ENCODE measurements at places on chromosomes 7 and 10.

GRCh38 chr7:42448901-42449300 lies 211.9 kb upstream of the GLI3 start:
- no peak for DNase-seq

- DNase-seq, result no peak
Observed at GRCh38 chr10:94225589-94225988, 137.2 kb downstream of the NOC3L start.

DNA sequence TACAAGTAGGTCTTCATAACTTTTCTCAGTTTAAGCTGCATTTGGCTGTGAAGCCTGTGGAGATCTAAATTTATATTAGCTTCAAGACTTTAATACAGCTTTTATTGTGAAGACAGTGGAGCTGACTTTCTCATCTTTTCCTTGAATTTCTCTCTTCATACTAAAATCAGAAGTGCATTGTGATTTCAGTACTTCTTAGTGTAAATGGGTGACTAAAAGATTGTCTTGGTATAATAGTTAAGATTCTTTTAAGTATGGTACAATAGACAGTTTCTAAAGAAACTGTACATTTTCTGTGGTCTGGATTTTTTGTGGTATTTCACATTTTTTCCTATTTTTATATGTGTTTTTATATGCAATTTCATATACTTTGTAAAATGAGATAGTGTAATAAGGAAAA lies 21.0 kb upstream of the DDX21 start:
- no peak for DNase-seq

DNA sequence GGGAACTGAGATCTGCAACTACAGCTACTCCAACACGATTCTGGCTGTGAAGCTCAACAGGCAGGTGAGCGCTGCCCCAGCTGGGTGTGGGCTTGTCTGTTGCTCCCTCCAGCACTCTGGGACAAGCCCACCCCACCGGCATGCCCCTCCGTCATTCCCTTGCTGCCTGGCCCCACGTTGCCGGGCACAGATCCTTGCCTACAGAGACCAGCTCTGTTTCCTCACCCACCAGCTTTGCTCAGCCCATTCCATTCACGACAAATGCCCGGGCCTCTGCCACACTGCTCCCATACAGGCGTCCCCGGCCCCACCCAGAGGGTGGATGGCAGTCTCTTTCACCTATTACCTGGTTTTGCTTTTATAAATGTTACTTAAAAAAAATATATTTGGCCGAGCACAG lies 24.6 kb downstream of the WIPI2 start:
- DNase-seq, result no peak

DNA sequence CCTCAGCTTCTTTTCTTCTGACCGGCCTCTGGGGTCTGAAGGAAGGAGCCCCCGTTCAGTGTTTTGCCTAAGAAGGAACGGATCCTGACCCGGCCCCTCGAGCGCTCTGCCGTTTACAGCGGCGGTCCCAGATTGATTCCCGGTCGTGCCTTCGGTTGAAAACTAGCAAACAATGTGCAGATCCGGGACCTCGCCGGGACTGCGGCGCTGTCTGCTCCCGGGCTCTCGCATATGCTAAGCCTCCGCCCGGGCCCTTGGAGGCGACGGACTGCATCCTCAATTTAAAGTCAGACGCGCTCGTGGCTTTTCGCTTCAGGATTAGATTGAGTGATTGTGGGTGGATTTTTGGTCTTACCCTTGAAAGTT lies 559 bp downstream of the DBF4 start:
- DNase-seq, result no peak

GRCh38 chr7:138603549-138604318 lies 97.4 kb downstream of the SVOPL start:
- DNase-seq, result no peak

- no peak for DNase-seq
Observed at GRCh38 chr10:5440206-5440605, 27.8 kb downstream of the NET1 start.

GRCh38 chr7:10707519-10707918 lies 266.2 kb upstream of the PHF14 start:
- no peak for DNase-seq

GRCh38 chr10:13587391-13587790 lies 626 bp downstream of the PRPF18 start:
- no peak for DNase-seq

- no peak for DNase-seq
Observed at GRCh38 chr7:98594787-98595186, 22.3 kb upstream of the NPTX2 start.

DNA sequence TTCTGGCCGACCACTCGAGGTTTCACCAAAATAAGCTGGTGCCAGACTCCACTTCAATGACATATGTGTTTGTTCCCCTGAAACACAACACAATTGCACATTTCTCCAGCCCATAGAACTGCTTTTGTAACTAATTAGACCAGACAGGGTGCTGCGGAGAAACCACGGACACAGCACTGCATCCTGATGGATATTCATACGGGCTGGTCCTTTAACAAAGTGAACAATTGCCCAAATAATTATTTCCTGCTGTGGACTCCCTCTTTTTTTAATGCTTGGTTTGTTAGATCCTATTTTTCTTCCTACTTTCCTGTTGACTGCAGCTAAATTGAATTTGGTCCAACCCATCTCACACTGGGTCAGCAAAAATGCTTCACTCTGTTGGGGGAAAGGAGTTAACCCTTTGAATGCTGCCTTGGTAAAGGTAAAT lies 198.6 kb upstream of the BMPER start:
- DNase-seq, result no peak

DNA sequence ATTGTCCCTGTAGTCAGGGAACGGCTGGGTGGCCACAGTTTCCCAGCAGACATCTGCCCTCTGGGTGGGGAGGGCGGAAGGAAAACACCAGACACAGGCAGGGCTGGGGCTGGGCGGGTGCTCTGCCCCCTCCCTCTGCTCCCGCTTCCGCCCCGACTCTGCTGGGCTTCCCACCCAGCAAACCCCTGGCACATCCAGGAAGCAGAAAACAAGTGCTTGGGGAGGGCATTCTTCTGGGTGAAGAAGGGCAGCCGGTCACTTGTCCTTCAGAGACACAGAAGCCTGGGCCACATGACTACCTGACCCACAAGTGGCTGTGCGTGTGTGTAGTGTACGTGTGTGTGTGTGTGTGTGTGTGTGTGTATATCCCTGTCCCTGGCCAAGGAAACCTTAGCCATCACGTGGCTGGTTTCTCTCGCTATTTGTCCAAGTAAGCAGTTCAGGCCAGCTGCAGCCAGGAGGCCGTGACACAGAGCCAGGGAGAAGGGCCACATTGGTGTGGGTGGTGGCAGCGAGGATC lies 77.9 kb downstream of the ZMIZ1 start:
- no peak for DNase-seq

DNA sequence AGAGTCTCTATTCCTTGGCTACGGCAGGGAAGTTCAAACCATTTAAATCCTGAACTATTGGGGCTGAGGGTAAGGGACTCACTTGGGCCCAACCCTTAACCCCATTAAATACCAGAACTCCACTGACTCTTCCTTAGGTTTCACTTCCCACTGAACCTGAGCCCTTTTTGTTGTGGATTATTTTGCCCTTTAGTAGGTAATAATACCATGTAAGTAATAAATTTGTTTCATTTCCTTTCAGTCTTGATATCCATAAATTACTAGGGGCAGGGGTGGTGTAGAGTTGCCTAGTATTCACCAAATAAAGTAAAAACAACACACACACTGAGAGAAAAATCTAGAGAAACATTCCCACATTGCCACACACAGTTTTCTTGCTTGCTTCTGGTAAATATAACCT lies 352.0 kb downstream of the PCDH15 start:
- no peak for DNase-seq

DNA sequence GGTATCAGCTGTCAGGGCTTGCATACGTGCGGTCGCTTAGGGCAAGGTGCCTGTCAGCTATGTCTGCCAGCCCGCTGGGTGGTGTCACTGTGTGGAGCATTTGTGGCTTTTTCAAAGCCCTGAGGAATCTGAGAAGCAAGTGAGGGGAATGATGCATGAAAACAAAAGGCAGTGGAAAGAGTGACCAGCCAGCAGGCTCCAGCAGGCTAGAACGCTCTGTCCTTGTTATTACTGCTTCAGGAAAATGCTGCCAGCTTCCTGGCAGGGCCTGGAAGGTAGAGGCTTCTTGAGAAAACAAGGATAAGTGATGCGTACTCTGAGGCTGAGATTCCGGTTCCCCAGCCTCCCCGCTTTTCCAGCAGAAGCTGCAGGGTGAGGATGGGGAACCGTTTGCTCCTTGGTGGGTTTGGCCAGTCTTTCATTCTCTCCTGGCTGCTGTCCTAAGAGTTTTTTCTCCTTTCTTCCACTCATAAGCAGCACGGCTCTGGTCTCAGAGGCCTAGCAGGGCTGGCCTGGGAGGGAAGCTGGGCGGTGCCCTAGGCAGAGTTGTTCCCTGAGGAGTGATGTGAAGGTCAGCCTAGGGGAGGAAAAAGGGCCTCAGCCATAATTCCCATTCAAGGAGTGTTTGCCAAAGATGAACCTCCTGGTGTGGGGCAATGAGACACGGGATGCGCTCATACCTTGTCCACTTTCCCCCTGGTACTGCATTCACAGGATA lies 42.8 kb upstream of the MKLN1 start:
- DNase-seq, result no peak

- DNase-seq, result no peak
Observed at GRCh38 chr7:4065190-4065589, 616.9 kb upstream of the FOXK1 start.

- DNase-seq, result no peak
Observed at GRCh38 chr10:43862756-43863155, 214.1 kb upstream of the ZNF32 start.

DNA sequence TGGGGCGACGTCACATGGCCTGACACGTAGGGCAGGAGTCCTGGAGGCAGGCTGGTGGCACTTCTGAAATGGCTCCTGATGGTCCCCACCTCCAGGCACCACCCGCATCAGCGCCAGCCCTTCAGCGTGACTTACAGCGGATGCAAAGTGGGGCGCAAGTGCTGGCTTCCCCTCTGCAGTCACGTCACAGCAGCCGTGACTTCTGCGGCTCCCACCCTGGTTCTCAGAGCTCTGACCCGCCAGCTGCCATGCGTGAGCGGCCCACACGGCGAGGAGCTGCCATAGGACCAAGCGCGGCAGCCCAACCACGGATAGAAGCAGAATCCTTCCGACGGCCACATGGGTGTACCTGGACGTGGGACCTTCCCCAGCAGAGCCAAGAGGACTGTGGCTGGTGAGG lies 159.0 kb downstream of the ELFN1 start:
- DNase-seq, result no peak

- DNase-seq, result peak; percentile 31
Observed at GRCh38 chr10:123007558-123008354, 839 bp downstream of the IKZF5 start.

DNA sequence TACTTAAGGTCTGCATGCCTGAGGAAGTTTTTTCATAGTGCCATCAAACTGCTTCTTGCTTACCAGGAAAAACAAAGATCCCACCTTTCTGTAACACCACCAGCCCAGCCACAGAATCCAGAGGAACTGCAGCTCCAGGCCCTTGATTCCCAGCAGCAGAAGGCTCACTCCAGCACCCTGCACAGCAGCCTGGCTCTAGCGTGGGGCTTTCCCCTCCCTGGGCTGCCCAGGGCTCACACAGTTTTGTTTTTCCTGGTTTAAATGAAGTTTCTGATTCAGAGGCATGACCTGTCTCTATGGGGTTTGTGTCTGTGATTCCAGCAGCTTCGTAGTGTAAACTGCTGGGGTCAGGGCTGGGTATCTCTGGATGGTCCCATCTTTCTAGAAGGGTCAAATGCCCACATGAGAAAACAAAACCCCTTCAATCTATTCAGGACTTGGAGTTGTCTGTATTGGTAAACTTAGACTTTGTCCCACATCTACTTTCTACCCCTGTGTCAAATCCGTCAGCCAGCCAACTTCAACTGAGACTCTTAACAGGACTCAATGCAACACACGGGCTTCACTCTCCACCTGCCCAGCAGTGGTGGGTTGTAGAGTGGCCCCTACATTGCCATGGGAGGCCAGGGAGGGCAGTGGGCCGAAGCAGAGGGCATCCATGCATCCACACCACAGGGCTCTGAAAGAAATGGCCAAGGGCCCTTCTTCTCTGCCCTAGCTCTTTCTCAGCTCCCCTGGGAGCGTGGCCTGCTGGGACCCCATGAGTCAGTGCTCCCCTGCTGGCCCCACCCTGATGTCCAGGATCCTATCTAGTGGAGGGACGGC lies 73.6 kb downstream of the ATXN7L1 start:
- no peak for DNase-seq

- no peak for DNase-seq
Observed at GRCh38 chr7:75985518-75986146, 8.8 kb downstream of the TMEM120A start.

DNA sequence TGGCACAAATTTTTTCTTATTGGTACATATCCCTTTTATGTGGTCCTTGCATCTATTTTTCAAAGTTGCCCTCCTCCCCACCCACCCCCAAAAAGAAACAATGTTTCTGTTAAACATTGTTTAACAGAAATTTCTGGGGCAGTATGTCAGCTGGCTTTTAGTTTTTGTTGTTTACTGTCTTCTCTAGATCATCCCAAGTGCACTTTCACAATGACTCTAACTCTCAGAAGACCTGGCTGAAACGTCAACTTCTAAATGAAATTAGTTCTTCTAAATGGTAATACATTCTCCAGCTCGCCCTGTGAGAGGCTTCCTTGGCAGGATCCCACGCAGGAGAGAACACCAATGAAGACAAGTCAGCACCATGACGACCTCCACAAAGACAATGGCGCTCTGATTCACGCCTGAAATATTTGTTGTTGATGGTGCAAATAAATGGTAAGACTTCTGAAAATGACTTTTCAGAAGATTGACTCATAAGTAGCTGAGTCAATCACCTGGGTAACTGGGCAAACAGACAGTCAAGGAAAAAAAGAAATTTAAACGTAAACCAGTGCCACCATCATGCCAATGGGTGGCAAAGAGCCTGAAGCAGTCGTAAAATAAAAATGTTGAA lies 293.7 kb downstream of the FZD1 start:
- DNase-seq, result no peak

DNA sequence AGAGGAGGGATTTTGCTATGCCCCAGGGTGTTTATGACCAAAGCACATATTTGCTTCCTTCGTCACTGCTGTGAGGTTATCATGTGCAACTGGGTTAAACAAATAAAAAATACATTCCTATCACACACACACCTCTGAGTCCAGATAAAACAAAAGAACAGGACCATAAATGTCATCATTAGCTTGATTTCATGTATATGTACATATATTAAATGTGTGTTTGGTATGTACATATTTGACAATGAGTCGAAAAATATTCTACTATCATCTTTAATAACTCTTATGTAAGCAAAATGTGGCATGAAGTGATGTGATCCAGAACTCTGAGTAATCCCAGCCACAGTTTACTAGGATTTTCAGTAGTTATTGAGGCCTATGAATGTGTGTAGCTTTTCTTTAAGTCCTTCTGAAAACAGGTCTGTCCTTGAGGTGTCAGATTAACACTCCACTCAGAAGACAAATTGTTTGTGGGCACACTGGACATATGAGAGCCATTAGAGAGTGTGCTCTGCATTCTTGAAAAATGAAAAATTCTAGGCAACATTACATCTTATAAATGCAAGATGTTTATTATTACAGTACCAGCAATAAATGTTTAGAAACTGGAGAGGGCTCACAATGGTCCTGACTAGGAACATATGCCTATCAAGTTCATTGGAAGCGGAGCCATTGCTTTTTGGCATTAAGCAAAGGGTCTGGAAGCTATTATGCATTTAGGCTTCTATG lies 335.1 kb upstream of the SEMA3A start:
- no peak for DNase-seq

Measured in effector CD8-positive, alpha-beta T cell (primary cell).